ENCODE measurements at places on chromosomes 3 and 15.

GRCh38 chr3:43995547-43996378 lies 245.9 kb upstream of the TOPAZ1 start:
- no peak for DNase-seq

- peak; percentile 49 for DNase-seq
Observed at GRCh38 chr3:119352863-119353527, 58.8 kb downstream of the ARHGAP31 start.

GRCh38 chr3:24182756-24183155 lies 237.7 kb downstream of the NR1D2 start:
- no peak for DNase-seq

DNA sequence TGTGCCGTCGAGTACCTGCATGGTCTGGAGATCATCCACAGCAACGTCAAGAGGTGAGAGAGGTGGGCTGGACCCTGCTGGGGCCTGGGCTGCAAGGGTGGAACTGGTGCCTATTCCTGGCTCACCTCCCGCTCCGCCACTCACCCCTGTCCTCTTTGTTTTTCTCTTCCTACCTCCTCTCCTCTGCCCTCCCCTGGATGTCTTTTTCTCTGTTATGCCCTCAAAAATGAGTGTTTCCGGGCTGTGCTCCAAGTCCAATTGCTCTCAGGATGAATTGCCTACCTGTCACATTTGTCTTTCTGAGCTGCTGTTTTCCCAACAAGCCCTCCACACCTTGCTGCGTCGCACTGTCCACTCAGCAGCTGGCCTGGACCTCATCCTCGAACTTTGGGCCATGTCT lies 28.5 kb upstream of the TATDN2 start:
- DNase-seq: no peak

GRCh38 chr3:58144478-58145325 lies 66.1 kb downstream of the DNASE1L3 start:
- DNase-seq: no peak

GRCh38 chr3:170813266-170813665 lies 56.7 kb downstream of the RPL22L1 start:
- no peak for DNase-seq

GRCh38 chr15:98650417-98651035 lies 2.2 kb downstream of the IGF1R start:
- DNase-seq: no peak

- no peak for DNase-seq
Observed at GRCh38 chr15:76451540-76451939, 115.0 kb downstream of the ISL2 start.

DNA sequence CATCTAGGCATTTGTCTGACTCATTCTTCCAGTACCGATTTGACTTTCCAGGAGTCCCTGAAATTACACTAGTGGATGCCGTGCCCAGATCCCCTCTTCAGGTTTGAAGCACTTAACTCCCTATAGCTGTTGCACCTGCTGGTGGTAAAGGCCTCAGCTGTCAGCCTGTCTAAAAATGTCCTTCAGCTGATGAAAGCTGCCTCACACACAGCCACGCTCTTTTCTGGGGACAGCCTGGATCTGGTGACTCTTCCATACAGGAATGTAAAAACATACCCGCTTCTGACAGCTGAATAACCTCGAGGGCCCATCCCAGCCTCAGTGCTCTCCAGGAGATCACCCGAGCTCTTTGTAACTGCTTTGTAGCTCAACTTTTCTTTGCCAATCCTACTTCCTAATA lies 534.1 kb upstream of the GRM7 start:
- DNase-seq: no peak

DNA sequence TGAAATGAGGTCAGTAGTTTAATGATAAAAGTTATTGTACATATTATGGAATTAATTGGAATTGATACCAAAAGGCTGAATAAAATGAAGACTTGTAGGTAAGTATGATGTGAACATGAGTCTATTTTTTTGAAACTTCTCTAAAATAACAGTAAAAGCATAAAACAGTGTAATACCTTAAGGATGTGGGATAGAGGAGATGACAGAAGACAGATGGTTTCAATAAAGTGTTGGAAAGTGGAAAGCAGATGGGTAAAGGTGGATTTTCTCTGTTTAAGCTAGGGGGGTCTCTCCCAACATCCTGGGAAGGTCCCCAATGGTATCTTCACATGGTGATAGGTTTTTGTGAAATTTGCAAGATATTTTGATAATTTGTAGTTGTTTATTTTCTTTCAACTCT lies 41.6 kb downstream of the GMPS start:
- no peak for DNase-seq

- DNase-seq: no peak
Observed at GRCh38 chr15:89783861-89784685, 7.9 kb downstream of the MESP2 start.

DNA sequence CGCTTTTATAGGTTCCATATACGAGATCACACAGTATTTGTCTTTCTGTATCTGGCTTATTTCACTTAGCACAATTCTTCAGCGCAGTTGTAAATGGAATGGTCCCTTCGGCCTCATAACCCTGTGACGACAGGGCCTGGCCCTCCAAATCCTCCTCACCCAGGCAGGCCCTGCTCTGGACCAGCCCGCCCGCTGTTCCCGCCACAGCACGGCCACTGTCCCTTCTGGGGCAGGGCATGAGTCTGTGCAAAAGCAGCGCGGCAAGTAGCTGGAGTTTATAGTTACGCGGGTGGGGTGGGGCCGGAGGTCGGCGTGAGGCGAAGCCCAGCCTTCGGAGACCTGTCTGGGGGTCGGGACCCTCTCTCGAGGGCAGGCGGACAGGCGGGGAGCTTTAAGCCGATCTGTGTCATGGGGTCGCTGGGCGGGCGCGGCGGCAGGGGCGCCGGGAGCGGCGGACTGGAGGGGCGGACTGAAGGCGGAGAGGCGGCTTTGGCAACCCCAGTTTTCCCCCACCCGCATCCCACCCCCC lies 543 bp downstream of the ARPIN start:
- no peak for DNase-seq

- no peak for DNase-seq
Observed at GRCh38 chr3:158935846-158936245, 134.0 kb downstream of the MFSD1 start.

- no peak for DNase-seq
Observed at GRCh38 chr3:9098716-9099675, 135.7 kb upstream of the RAD18 start.

GRCh38 chr3:71754610-71755253 lies 1.1 kb downstream of the GPR27 start:
- no peak for DNase-seq

All from fibroblast of the conjunctiva (primary cell).